ENCODE measurements at places on chromosomes 6 and 20.

DNA sequence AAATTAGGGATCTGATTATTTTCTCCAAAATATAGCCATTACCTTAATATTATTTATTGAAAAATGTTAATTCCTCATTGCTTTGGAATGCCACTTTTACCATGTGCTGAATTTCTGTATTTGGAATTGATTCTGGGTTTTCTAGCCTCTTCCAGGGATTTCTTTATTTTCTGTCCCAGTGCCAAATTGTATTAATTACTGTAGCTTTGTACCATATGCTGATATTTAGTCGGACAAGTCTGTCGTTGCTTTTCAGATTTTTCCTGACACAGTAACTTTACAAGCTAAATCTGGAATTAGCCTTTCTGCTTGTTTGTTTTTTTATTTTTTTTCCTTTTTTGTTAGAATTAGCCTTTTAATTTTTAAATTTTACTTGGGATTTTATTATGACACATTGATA is 10.9 kb upstream of the TMEM14B start:
- no peak for DNase-seq

GRCh38 chr6:150721418-150722266 is 122.0 kb downstream of the PLEKHG1 start:
- DNase-seq, result no peak

GRCh38 chr20:44736170-44737021 is 9.3 kb upstream of the KCNK15 start:
- DNase-seq, result peak; percentile 46

DNA sequence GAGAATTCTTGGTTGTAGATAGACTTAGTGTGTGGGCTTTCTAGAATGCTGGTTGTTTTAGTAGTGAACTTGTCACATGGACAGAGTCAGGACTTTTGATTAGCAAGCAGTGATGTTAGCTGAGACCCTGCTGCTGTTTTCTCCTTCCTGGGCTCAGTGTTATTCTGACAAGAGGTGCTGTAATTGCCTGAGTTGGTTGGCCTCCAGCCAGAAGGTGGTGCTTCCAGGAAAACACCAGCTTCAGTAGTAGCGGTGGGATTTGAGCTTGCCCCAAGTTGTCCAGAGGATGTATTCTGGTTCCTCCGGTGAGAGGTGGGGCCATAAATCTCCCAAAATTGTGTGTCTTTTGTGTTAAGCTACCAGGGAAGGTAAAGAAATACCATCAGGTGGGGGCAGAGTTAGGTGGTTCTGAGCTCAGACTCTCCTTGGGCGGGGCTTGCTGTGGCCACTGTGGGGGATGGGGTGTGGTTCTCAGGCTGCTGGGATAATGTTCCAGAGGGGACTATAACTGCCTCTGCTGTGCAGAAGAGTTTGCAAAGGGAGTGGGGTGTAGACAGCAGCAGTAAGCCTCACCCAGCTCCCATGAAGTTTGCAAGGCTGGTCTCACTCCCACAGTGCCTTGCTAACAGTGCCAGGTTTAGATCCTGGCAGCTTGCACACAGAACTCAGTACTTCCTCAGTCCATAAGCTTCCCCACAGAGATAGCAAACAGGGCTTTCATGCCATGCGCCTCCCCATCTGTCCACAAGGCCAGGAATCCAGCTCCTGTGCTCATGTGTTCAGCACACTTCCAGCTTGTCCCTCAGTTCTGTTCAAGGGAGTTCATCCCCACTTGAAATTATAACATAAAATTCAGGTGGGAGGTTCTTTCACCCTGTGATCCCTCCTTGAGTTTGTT is 278.4 kb upstream of the PTCHD4 start:
- DNase-seq, result no peak

- DNase-seq, result no peak
These were observed 158.4 kb downstream of the IBTK start for GRCh38 chr6:82088978-82089771.

- no peak for DNase-seq
These were observed 244.0 kb downstream of the BTBD3 start for GRCh38 chr20:12161734-12162133.

GRCh38 chr6:12459945-12460661 is 169.9 kb downstream of the EDN1 start:
- DNase-seq, result no peak

DNA sequence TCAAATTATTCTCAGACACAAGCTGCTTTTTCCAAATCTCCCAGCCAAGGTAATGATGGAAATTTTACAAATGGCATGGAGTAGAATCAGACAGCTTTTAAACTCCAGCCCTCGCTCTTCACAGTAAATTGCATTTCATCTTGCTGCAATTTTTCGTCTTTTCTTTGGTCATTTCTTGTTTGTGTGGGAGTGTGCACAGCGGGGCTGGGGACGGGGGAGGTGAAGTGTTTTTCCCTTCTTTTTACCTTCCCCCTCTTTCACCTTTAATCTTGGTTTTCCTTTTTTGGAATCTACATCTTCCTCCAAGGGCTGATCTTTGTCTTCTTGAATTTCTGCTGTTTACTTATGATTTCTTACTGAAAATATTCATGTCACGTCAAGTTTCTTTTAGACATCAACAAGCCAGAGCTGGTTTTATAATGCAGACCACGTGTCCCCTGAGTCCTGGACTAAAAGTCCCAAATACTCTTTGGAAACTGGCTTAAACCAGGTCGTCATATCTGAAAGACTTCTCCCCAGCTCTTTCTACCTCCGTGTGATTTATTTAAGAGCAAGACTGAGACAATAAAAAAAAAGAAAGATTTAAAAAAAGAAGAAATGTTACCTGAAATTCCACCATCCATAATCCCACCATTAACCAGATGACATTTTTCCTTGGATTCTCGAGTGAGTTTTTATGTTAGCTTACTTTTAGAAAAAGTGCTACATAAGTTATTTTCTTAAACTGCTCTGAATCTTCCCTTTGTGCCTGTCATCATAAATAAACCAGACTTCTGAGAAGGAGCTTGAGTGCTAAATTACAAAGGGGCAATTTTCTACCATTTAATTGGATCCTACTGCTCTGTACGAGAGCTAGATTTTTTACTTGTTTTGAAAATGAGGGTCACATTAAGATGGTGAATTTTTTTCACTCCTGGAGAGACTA is 52.0 kb downstream of the MAP3K5 start:
- DNase-seq, result no peak

DNA sequence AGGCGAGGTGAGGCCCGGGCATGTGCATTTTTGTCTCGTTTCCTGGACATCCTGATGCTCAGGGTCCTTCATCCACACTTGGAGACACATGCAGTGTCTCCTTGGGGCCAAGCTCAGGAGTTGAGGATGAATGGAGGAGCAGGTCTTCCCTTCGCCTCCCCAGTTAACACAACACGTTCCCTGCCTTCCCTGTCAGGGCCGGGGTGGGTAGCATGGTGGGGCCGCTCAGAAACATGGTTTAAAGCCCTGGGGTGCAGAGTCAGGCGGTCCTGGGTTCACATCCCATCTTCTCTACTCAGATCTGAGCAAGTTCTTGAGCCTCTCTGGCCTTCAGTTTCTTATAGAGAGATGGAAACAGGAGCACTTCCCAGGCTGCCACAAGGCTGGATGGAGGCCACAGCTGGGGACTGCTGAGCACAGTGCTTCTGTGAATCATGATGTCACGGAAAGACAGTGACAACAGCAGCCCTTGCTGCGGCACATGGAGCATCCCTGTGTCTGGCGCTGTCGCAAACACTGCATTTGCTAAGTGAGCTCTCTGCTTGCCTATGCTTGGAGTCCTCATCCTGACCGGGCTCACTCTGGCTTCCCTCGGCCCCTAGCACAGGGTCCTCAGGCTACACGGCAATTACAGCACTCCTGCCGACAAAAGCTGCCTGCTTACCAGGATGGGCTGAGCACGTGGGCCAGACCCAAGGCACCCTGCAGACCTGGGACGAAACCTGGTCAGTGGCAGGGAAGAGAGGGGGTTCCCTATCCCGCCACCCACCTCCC is 45.6 kb upstream of the STX16 start:
- no peak for DNase-seq

Data from DND-41 (cell line).